Epithelial cell of proximal tubule (primary cell): ENCODE measurements at places on chromosomes 3 and 15. TPM values are rescaled to one million over a fixed set of nuclear protein-coding genes. Genes with fewer than 3 reads are reported as not detected.

LYZL4 gene
- total RNA-seq = not detected in 2 replicates

CYFIP1 gene
- 104 and 119 TPM in 2 replicates for total RNA-seq

UMPS gene
- total RNA-seq = 28.7 and 66.1 TPM in 2 replicates

DNA sequence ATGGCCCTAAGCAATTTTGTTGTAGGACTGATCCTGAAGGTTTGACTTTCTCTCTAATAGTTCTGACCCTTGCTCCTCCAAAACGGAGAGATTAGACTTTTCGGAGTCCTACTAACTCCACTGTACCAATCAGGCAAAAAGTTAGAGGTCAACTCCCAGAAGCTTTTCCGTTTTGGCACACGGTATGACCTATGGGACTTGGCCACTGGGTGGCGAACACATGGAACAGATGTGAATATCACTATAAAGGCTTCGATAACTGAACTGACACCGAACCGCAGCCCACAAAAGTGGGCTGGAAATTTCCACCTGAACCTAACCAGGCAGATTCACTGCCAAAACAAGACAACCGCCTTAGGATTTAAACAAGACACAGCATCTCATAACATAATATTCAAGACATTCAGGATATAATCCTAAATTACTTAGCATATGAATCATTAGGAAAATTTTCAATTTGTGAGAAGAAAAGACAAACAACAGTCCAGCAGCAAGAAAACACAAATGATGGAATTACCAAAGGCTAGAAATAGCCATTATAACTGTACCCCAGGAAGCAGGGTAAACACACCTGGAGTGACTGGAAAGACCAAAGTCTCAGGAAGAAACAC lies 12.2 kb upstream of the TM2D3 start:
- DNase-seq = no peak

- DNase-seq = peak; percentile 83
Measured at GRCh38 chr3:190826018-190826417, 36.5 kb downstream of the GMNC start.

- DNase-seq = no peak
Measured at GRCh38 chr3:67288466-67289106, 290.5 kb downstream of the KBTBD8 start.

GRCh38 chr3:36874424-36874823 lies 70.4 kb downstream of the TRANK1 start:
- no peak for DNase-seq

- no peak for DNase-seq
Measured at GRCh38 chr3:41338276-41338675, 139.0 kb downstream of the CTNNB1 start.

- no peak for DNase-seq
Measured at GRCh38 chr3:13192471-13193213, 119.4 kb upstream of the IQSEC1 start.

- DNase-seq = no peak
Measured at GRCh38 chr3:97932387-97932801, 39.8 kb downstream of the RIOX2 start.

GRCh38 chr15:90336705-90337141 lies 15.4 kb upstream of the ZNF774 start:
- no peak for DNase-seq
